ENCODE measurements at places on chromosomes 3 and 15. TPM values are rescaled to one million over a fixed set of nuclear protein-coding genes. Genes with fewer than 3 reads are reported as not detected.

- no peak overlapping the region for H3K27ac ChIP-seq
- no peaks in the 10 kb centered on the region for H3K4me1 ChIP-seq
- no peak overlapping the region for H3K4me3 ChIP-seq
- DNase-seq: no peak
- no peaks in the 10 kb centered on the region for H3K36me3 ChIP-seq
Observed at GRCh38 chr3:60147249-60147950, 1097.6 kb upstream of the CFAP20DC start.

DNA sequence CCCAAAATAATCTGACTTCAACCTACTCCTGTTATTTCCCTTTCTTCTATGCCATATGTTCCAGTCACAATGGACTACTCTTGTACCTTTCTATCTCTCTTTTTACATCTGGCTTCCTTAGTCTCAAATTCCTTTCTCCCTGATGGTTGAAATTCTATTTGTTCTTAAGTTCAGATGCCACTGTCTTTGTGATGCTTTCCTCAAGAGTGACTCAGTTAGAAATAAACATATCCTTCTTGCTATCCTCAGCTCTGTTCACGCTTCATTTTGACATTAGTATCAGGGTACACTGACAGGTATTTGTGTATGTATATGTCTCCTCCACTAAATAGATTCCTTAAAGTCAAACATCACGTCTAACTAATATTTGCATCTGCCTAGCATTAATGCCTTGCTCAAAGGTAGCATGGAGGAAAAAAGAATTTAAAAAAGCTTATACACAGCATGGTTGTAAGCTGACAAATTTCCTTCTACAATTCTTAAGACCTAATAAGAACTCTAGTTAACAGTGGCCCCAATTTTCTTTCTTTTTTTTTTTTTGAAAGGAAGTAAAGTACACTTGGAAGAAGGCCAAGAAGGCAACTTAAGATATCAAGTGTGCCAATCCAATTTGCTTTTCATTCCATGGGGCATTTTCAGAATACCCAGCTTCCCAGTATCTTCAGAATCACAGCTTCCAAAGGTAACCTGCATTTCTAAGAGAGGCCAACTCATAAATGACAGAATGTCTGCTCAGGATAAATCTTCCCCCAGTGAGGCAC lies 58.0 kb downstream of the CHAC1 start:
- no peaks in the 10 kb centered on the region for H3K27me3 ChIP-seq
- H3K27ac ChIP-seq: no peak overlapping the region
- no peak for DNase-seq
- no peaks in the 10 kb centered on the region for H3K4me1 ChIP-seq

DNA sequence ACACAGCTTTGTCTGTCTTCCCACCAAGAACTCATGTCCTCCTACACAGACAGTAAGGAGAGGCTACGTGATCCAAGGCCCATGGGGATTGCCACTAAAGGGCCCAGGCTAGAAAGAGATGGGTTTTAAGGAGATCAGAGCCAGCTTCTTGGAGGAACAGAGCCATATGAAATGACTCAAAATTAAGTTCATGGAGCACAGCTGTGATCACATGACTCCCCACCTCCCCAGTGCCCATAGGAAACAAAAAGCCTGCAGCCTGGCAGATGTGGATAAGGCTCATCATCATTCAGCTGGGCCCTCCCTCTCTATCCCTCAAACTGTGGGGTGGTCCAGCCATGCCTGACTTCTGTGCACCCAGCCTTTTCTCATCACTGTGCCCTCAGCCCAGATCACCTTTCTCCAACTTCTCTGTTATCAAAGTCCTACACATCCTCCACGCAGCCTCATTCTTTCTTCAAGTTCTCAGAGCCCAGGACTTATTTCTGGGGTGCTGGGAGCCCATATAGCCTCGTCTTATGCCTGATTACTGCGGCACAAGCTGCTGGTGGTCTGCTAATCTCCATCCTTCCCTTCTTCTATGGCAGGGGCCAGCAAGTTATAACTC lies 137.6 kb downstream of the SMAD6 start:
- H3K27me3 ChIP-seq: peaks cover 7% of the 10 kb centered on the region
- H3K36me3 ChIP-seq: no peaks in the 10 kb centered on the region
- H3K27ac ChIP-seq: no peak overlapping the region
- DNase-seq: no peak

DNA sequence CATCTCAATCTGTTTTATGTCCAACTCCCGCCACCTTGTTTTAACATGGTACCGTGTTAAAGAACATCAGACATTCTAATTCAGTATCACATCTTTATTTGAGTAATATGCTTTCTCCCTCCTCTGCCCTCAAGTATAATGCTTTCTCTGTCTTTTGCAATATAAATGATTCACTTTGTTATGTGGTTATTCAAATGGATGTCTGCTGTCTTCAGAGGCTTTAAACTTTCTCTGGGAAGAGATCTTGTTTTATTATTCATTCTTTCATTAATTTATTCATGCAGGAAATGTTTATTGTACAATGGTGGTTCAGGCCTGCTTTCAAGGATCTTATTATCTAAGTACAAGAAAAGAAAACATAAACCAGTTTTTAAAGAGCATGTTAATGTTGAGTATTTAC lies 57.1 kb downstream of the RAP2B start:
- H3K27ac ChIP-seq: no peak overlapping the region
- no peak for DNase-seq
- peaks cover 83% of the 10 kb centered on the region for H3K4me1 ChIP-seq
- H3K27me3 ChIP-seq: no peaks in the 10 kb centered on the region
- no peak overlapping the region for H3K4me3 ChIP-seq

DNA sequence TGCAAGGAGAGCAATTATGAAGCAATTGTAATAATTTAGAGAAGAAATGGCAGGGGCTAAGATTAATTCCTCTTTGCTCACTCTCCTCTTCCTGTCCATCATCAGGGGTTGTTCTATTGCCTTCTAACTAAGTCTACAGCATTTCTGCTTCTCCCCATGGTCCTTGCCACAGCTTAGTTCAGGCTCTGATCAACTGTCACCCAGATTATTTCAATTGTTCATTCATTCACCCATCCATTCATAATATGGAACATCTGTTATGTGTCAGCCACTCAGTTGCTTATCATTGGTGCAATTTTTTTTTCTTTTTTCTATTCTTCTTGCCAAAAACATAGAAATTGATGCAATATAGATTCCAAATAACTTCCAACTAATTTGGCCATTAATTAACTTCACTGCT lies 93.2 kb downstream of the CD47 start:
- H3K4me3 ChIP-seq: no peak overlapping the region
- no peaks in the 10 kb centered on the region for H3K36me3 ChIP-seq
- H3K4me1 ChIP-seq: no peaks in the 10 kb centered on the region
- no peak overlapping the region for H3K27ac ChIP-seq

PLOD2 gene
- not detected for total RNA-seq

GRCh38 chr3:133734305-133734704 lies 11.9 kb upstream of the TF start:
- no peak overlapping the region for H3K4me3 ChIP-seq
- H3K36me3 ChIP-seq: no peaks in the 10 kb centered on the region

DNA sequence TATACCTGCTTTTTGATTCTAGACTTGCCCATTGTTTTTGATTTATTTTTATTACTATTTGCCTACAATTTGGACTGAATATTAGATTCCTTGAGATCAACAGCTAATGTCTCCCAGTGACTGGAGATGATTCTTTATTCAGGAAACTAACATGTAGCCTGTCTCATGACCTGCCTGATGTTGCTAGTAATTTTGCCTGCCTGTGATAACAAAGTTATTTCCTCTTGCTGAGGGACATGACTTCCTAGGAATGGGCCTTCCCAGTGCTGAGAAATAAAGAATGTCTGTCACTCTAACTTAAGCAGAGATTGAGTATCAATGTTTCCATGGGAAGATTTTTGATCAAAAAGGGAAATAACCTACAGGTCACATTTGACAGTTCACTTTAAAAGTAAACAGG lies 13.4 kb upstream of the NPHP3 start:
- H3K4me1 ChIP-seq: no peaks in the 10 kb centered on the region
- DNase-seq: no peak
- H3K36me3 ChIP-seq: no peaks in the 10 kb centered on the region
- no peak overlapping the region for H3K27ac ChIP-seq

COL8A1 gene
- not detected for total RNA-seq

DNA sequence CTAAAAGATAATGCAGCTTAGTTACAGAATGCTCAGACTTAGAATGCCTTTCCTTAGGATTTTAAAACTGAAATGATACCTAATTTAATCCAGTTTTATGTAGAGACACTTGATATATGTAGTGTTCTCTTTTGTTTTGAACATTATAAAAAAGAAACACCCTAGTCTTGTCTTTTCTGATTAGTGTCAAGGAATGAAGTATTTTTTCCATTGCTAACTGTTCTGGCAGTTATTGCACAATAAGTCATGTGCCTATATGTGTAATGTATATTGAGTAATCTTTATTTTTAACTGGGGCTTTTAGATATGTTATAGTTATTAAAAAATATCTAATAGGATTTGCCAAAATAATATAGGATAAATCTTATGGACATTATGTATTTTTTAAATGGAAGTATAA lies 4.5 kb downstream of the ARL8B start:
- DNase-seq: no peak
- H3K27ac ChIP-seq: no peak overlapping the region
- H3K4me3 ChIP-seq: no peak overlapping the region
- peaks cover 51% of the 10 kb centered on the region for H3K4me1 ChIP-seq

- DNase-seq: peak; percentile 23
- peaks cover 36% of the 10 kb centered on the region for H3K4me1 ChIP-seq
- H3K27me3 ChIP-seq: no peaks in the 10 kb centered on the region
- H3K4me3 ChIP-seq: peak overlapping the region; percentile 83
- H3K27ac ChIP-seq: peak overlapping the region; percentile 71
- no peaks in the 10 kb centered on the region for H3K36me3 ChIP-seq
Observed at GRCh38 chr15:76904461-76905012, 603 bp downstream of the SCAPER start.

PLCB2 gene
- 211 TPM for total RNA-seq

- DNase-seq: peak; percentile 31
- H3K4me3 ChIP-seq: no peak overlapping the region
- no peaks in the 10 kb centered on the region for H3K27me3 ChIP-seq
- H3K27ac ChIP-seq: no peak overlapping the region
- H3K36me3 ChIP-seq: no peaks in the 10 kb centered on the region
- no peaks in the 10 kb centered on the region for H3K4me1 ChIP-seq
Observed at GRCh38 chr3:188956839-188957489, 214.8 kb upstream of the TPRG1 start.

DNA sequence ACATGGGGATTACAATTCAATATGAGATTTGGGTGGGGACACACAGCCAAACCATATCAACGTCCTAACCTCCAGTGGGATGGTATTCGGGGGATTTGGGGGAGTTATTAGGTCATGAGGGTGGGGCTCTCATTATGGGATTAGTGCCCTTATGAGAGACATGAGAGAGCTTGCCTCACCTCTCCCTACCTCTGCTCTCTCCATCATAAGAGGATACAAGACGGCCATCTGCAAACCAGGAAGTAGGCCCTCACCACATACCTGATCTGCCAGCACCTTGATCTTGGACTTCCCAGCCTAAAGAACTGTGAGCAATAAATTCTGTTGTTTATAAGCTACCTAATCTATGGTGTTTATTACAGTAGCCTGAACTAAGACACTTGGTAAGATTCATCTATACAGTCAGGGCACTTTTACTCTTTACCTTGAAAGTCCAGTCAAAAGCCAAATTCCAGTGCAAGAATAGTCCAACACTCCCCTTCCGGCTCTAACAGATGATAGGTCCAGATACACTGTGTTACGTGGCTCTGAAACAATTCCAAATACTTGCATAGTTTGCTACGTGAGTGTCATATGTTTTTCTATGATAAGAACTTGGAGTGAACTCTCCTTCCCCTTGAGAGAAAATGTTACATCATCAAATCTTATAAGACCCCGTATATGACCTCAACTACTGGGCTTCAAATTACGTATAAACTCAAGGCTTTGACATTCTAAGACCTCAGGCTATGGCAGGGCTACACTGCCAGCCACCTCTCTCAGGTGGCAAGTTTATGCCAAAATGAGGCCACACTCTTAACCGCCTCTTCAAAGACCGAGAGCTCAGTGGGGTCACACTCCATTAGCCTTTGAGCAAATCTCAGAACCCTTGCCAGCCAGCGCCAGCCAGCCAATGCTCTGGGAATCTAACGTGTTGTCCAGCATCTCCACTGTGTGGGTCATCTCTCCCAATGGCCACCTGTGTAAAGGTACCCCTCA lies 129.9 kb downstream of the XXYLT1 start:
- no peak overlapping the region for H3K27ac ChIP-seq
- no peaks in the 10 kb centered on the region for H3K4me1 ChIP-seq
- no peaks in the 10 kb centered on the region for H3K36me3 ChIP-seq
- H3K4me3 ChIP-seq: no peak overlapping the region

GRCh38 chr3:107414325-107414964 lies 37.2 kb downstream of the CCDC54 start:
- no peak overlapping the region for H3K4me3 ChIP-seq
- H3K36me3 ChIP-seq: no peaks in the 10 kb centered on the region
- no peaks in the 10 kb centered on the region for H3K27me3 ChIP-seq
- no peaks in the 10 kb centered on the region for H3K4me1 ChIP-seq
- no peak overlapping the region for H3K27ac ChIP-seq
- no peak for DNase-seq

- H3K27me3 ChIP-seq: no peaks in the 10 kb centered on the region
- no peak overlapping the region for H3K27ac ChIP-seq
- DNase-seq: no peak
Observed at GRCh38 chr3:120272286-120272685, 12.7 kb downstream of the GPR156 start.

EEF1AKMT4 gene
- total RNA-seq: 2.1 TPM

ARGFX gene
- not detected for total RNA-seq

- no peak overlapping the region for H3K27ac ChIP-seq
- no peaks in the 10 kb centered on the region for H3K36me3 ChIP-seq
- H3K4me1 ChIP-seq: no peaks in the 10 kb centered on the region
- no peak for DNase-seq
- H3K4me3 ChIP-seq: no peak overlapping the region
Observed at GRCh38 chr3:28218071-28218916, 23.1 kb upstream of the CMC1 start.

CEP19 gene
- 8.2 TPM for total RNA-seq

- H3K27ac ChIP-seq: no peak overlapping the region
- H3K36me3 ChIP-seq: no peaks in the 10 kb centered on the region
- no peaks in the 10 kb centered on the region for H3K27me3 ChIP-seq
- no peaks in the 10 kb centered on the region for H3K4me1 ChIP-seq
- no peak for DNase-seq
- H3K4me3 ChIP-seq: no peak overlapping the region
Observed at GRCh38 chr3:189871418-189871817, 240.2 kb downstream of the TP63 start.

DNA sequence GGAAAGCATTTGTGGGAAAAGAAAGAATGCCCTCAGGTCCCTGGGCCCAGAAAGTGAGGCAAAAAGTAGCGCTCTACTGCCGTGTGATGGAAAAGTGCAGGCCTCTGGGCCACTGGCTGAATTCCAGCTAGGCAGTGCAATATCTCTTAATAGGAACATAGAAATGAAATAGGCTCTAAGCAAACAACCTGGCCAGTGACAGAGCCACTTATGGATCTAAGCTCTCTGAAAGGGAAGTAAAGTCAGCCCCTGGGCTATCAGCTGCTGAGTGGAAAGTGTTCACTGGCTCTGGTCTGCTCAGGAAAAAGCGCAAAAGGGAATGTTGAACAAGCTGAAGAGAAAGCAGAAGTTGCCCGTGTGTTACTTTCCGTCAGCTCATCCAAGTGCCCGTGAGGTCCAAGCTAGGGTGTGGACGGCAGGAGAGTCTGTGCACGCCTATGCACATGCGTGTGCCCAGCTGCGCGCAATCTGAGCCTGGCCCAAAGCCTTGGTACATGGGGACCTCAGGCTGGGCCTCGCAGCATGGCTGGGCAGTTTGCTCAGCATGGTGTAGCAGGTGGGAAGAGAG lies 74.0 kb upstream of the RAD18 start:
- no peaks in the 10 kb centered on the region for H3K36me3 ChIP-seq
- no peak overlapping the region for H3K27ac ChIP-seq
- no peaks in the 10 kb centered on the region for H3K27me3 ChIP-seq
- H3K4me3 ChIP-seq: no peak overlapping the region
- DNase-seq: no peak
- no peaks in the 10 kb centered on the region for H3K4me1 ChIP-seq

DPPA2 gene
- total RNA-seq: not detected

SRGAP3 gene
- total RNA-seq: 2.4 TPM

EPHA3 gene
- total RNA-seq: not detected

ILDR1 gene
- not detected for total RNA-seq
